Uterus (tissue), 4 donors: ENCODE measurements at places on chromosomes 5 and 9. TPM values are rescaled to one million over a fixed set of nuclear protein-coding genes. Genes with fewer than 3 reads are reported as not detected.

GRCh38 chr9:6896562-6896961, 138.8 kb downstream of the KDM4C start:
- no peak for DNase-seq

Gene FGF10
- total RNA-seq, result 10.9 TPM

GRCh38 chr5:114223866-114224265, 138.0 kb upstream of the KCNN2 start:
- no peak for DNase-seq

- no peak for DNase-seq
Observed at GRCh38 chr5:28914297-28914696, 1875.9 kb upstream of the CDH9 start.

DNA sequence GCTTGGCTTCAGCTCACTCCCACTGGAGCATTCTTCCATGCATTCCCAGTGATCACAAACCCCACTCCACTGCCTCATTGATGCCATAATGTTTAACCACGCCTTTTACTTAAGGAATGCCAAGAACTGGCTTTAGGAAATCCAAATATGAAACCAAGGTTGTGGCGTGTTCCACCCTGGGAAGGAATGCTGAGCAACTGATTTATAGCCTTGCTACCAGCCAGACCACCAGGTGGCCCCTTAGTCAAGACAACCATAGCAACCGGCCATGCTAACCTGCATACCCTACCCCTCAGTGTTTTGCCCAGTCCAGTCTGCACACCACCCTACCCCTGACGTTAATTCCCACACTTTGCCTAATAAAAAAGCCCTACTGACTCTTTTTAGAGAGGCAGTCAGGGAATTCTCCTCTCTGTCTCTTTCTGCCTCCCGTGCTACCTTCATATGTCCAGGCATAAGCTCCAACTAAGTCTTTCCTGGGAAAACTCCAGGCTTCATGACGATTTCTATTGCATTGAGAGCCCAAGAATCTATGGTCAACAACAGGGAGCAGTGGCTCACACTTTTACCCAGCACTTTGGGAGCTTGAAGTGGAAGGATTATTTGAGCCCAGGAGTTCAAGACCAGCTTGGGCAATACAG, 27.0 kb upstream of the PRRC2B start:
- DNase-seq, result no peak

Gene SAXO1
- total RNA-seq, result 0.37 TPM

- DNase-seq, result no peak
Observed at GRCh38 chr5:178206166-178207101, 2.1 kb downstream of the HNRNPAB start.

GRCh38 chr9:85716031-85716877, 25.5 kb downstream of the AGTPBP1 start:
- DNase-seq, result no peak

Gene PCDHGA9
- 16.2 TPM for total RNA-seq

GRCh38 chr5:58759745-58760144, 176.9 kb downstream of the RAB3C start:
- DNase-seq, result no peak

DNA sequence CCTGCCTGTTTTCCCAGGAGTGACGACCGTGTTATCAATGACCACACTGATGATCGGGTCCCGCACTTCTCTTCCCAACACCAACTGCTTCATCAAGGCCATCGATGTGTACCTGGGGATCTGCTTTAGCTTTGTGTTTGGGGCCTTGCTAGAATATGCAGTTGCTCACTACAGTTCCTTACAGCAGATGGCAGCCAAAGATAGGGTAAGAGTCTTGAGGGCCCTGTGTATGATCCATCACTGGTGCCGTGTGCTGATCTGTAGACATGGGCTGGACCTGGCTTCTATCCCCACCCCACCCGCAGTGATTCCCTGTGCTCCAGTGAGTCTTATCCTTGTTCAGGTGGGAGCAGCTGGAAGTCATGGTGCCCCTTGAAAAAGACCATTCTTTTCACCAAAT, 26.0 kb downstream of the GABRP start:
- no peak for DNase-seq

GRCh38 chr9:1708219-1708618, 306.9 kb upstream of the SMARCA2 start:
- no peak for DNase-seq

Gene RICTOR
- total RNA-seq, result 50.6 TPM

GRCh38 chr5:152264645-152265254, 140.3 kb downstream of the NMUR2 start:
- no peak for DNase-seq

GRCh38 chr9:112341730-112342129, 8.3 kb upstream of the PTBP3 start:
- no peak for DNase-seq

Gene PTGES
- 7.5 TPM for total RNA-seq

GRCh38 chr9:77785341-77785740, 137.2 kb upstream of the GNA14 start:
- DNase-seq, result no peak

Gene ORM2
- total RNA-seq, result 1.2 TPM

DNA sequence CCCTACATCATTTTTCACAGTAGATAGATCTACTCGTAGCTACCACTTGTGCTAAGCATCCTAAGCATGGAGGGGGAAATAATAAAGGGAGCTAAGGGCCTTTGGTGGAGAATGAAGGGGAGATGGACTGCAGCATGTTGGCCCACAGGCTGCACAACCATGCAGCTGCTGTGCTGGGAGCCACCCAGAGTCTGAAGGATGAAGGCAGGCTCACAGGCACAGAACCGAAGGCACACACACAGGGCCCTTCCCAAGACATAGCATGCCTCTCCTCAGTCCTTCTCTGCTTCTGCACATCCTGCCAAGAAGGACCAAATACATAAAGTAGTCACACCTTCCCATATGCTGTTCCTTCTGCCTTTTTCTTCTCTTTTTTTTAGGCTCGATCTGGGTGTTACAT, 6.6 kb downstream of the FAM193B start:
- no peak for DNase-seq

GRCh38 chr5:57174128-57174889, 450 bp downstream of the GPBP1 start:
- no peak for DNase-seq

- DNase-seq, result peak; percentile 68
Observed at GRCh38 chr5:10695055-10695649, 65.9 kb downstream of the DAP start.

Gene UNC13B
- total RNA-seq, result 15.4 TPM

Gene OR1J2
- total RNA-seq, result not detected

DNA sequence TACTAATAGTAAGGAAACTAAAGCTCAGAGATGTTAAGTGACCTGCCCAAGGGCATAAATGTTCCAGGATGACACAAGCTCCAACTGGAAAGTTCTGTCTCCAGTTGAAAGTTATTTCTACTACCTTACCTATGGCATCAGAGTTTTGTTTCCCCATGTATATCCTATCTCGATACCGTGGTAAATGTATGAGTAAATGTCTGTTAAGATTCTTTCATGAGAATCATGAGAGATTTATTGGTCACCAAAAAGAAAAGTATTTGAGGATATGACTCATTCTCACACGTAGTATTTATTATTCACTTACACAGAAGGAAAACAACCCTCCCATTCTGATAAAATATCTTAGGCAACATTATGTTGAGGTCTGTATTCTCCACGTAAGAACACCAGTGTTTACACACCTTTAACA, 11.1 kb upstream of the SHOC1 start:
- DNase-seq, result no peak

DNA sequence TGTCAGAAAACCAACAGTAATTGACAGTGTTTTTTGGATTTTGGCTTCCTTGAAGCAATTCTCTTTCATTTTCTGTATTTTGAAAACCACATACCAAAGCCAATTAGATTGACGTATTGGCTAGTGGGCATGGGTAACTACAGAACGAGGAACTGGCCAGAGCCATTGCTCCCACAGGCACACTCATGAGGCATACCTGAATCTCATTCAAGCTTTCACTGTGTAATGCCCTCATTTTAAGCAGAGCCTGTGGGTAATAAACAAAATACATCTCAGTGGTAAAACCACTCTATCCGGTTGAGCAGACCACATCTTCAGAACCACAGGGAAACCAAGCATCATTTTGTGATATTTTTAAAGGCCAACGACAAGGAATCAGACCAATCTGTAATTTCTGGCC, 394.1 kb downstream of the ZNF608 start:
- DNase-seq, result no peak

DNA sequence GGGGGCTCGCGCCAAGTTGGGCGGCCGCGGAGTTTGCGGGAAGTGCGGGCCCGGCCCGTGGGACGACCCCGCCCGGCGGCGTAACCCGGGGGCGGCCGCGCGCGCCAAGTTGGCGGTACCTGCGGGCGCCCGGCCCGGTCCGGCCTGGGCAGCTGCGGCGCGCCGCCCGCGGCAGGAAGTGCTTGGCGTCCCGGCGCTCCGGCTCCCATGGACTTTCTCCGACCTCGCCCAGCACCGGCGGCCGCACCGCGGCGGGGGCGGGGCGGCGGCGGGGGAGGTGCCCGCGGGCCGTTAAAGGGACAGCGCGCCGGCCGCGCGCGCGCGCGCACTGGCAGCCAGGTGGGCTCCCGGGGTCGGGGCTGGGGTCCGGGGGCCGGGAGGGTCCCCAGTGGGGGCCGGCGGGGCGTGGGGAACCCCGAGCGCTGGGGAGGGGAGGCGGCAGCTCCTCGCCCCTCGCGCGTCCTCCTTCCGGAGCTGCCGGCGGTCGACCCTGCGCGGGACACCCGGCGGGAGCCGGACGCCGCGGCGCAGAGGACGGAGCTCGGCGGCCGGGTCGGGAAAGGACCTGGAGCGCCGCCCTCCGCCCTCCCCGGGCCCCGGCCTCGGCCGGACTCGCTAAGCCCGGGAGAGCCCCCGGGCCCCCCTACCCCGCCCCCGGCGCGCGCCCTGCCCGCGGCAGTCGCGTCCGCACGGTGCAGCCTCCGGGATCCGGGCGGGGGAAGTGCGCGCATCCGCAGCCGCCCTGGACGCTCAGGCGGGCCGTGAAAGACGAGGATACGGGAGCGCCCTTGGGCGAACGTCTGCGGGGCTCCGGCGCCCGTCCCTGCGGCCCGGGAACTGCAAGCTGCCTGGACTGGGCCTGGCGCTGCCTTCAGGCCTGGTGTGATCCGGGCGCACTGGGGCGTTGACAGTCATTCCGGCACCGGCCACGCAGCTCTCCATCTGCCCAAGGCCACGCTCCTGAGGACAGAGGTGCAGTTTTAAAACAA, at the start of gene NACC2:
Gene NACC2, minus strand, starts transcription at position 220 of the 989 bp plus-strand sequence. CDS start 44,768 bp downstream, outside the sequence.
- DNase-seq, result peak; percentile 70

GRCh38 chr5:180333661-180334060, 19.5 kb downstream of the GFPT2 start:
- DNase-seq, result no peak

DNA sequence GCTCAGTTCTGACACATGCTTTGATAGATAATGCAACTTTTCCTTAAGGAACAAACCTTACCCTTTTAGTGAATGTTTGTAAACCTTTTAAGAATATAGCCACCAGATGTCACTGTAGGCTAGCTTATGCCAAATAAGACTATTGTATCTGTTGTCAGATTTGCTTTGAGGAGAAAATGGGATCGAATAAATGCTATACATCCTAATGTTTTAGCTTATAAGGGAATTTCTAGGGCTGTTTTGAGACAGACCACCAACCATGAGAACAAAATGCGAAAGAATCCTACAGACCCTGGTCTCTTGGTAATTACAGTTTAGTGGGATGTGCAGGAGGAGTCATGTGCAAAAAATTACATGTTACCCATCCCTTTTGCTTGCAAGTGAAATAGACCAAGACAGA, 127.6 kb upstream of the NMUR2 start:
- no peak for DNase-seq
